Activated CD4-positive, alpha-beta T cell treated with anti-CD3 and anti-CD28 coated beads for 36 hours (primary cell): ENCODE measurements at places on chromosomes 6 and 20. TPM values are rescaled to one million over a fixed set of nuclear protein-coding genes. Genes with fewer than 3 reads are reported as not detected.

DNA sequence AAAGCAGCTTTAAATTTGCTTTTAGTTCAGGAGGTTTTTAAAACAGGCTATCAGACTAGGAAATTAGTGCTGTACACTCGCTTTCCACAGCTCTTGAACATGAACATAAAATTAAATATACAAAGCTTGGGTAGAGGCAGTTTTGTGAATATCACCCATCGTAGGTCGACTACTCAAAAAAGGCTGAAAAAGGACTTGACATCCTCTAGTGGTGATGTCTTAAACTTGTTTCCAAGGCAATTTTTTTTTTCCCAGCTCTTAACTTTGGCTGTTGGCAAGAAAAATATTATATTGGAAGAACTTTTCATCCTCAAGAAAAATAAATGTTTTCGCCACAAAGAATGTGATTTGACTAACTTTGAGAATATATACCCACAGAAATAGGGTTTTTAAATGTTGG is 2.9 kb downstream of the MAP7 start:
- H3K4me1 ChIP-seq: peaks cover 4% of the 10 kb centered on the region
- peaks cover 50% of the 10 kb centered on the region for H3K27me3 ChIP-seq
- H3K36me3 ChIP-seq: no peaks in the 10 kb centered on the region
- H3K4me3 ChIP-seq: no peak overlapping the region
- no peak for DNase-seq

DNA sequence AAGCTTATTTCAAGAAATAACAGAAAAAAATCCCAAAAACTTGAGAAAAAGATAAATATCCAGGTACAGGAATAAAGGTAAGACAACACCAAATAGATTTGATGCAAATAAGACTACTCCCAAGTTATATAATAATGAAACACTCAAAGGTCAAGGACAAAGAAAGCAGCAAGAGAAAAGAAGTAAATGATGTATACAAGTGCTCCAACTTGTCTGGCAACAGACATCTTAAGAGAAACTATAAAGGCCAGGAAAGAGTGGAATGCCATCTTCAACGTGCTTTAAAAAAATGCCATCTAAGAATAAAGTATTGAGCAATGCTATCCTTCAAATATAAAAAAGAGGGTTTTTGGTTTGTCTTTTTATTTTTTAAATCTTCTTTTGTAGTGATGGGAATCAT is 54.2 kb downstream of the REV3L start:
- no peak for DNase-seq
- H3K36me3 ChIP-seq: peaks cover 39% of the 10 kb centered on the region
- H3K27me3 ChIP-seq: no peaks in the 10 kb centered on the region
- H3K4me3 ChIP-seq: no peak overlapping the region
- H3K4me1 ChIP-seq: peaks cover 66% of the 10 kb centered on the region
- no peak overlapping the region for H3K27ac ChIP-seq

DNA sequence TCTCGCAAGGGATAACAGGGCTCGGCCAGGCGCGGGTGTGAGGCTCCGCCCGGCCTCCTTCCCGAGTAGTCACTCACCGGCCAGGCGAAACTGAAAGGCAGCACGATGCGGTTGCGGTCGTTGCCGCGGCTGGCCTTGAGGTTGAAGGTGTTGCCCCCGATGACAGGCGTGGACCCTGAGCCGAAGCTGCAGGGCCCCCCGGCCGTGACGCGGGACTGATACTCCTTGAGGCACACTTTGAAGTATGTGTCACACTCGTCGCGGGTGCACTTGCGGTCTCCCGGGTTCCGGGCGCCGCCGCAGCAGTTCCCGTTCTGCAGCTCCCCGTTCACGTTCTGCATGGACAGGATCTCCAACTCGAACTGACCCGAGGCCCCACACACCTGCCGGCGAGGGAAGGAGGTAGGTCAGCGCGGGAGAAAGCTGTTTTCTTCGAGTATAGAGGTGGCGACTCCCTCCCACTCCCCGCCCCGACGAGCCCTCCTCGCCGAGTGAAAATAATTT is 1.1 kb downstream of the JAG1 start:
- H3K27me3 ChIP-seq: peaks cover 57% of the 10 kb centered on the region
- no peak overlapping the region for H3K27ac ChIP-seq
- DNase-seq: peak; percentile 75

DNA sequence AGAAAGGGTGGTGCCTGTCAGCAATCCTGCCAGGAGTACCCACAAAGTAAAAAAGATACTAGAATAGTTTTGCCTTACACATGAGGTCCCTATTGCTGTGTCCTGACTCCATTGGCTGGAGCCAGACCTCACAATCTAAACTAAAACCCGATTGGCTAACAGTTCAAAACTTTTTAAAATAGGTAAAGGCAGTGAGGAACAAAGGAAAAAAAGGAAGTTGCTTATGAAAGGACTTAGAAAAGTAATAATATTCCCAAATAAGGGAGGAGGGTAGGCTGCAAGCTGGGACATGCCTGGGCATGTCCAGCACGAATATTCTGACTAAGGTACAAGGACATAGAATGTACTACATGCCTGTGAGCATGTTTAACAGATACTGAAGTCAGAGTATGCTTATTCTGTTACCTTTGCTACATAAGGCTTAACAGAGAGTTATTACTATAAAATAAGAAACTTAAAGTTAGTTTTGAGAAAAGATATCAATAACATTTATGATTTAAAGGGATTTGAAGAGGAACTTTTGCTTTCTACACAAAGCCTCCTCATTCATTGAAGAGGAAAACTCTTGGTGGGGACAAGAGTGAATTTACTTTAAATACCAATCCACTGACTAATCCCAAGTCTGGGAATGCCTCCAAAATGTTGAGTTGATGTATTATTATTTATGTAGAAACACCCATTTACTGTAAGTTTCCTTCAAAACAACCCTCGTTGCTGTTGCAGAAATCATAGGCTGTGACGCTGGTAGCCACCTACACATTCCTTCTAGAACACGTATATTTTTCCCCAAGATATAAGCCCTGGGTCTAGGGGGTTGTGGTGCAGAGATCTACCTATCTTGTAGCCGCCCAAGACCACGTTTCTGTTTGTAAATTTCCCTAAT is 8.2 kb upstream of the MTHFD1L start:
- peak; percentile 20 for DNase-seq
- peak overlapping the region; percentile 58 for H3K27ac ChIP-seq
- H3K4me1 ChIP-seq: peaks cover 13% of the 10 kb centered on the region
- H3K36me3 ChIP-seq: no peaks in the 10 kb centered on the region

DNA sequence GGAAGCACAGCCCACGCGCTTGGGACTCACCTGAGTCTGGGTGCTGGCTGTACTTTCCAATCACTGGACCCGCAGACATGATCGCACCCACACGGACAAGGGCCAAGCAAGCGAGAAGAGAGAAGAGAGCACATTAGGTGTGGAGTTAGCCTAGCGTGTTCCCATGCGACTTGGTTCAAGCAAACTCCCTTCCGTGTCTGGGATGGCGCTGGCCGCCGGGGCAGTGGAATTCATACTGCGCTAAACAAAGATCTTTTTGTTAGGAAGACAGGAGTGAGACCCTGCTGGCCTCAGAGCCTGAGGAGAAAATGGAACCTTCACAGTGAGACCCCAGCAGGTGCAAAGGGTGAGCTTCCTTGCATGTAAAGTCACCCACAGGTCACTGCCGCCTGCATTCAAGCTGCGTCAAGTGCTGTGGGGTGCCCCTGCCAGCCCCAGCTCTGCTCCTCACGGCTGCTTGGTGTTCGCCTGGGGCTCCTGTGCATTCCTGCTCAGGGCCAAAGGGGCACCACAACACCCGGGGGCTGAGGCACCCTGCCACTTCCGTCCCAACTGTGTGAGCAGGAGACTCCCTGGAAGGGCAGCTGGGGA is 26.4 kb downstream of the PSMG4 start:
- no peak overlapping the region for H3K27ac ChIP-seq
- H3K4me3 ChIP-seq: no peak overlapping the region
- no peak for DNase-seq

Gene ENPP4
- 6.6 TPM for total RNA-seq
